CD8-positive, alpha-beta memory T cell (primary cell): ENCODE measurements at places on chromosomes 4 and X.

DNA sequence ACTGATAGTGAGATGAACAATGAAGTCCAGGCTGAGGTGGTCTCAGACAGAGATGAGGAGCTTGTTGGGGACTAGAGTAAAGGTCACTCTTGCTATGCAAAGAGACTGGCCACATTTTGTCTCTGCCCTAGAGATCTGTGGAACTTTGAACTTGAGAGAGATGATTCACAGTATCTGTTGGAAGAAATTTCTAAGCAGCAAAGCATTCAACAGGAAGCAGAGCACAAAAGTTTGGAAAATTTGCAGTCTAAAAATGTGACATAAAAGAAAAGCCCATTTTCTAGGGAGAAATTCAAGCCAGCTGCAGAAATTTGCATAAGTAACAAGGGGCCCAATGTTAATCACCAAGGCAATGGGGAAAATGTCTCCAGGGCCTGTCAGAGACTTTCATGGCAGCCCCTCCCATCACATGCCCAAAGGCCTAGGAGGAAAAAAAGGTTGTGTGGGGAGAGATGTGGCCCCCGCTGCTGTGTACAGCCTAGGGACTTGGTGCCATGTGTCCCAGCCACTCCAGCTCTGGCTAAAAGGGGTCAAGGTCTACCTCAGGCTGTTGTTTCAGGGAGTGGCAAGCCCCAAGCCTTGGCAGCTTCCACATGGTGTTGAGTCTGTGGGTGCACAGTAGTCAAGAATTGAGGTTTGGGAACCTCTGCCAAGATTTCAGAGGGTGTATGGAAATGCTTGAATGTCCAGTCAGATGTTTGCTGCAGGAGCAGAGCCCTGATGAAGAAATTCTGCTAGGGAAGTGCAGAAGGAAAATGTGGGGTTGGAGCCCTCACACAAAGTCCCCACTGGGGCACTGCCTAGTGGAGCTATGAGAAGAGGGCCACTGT is 262.8 kb downstream of the DKK2 start:
- DNase-seq = no peak

DNA sequence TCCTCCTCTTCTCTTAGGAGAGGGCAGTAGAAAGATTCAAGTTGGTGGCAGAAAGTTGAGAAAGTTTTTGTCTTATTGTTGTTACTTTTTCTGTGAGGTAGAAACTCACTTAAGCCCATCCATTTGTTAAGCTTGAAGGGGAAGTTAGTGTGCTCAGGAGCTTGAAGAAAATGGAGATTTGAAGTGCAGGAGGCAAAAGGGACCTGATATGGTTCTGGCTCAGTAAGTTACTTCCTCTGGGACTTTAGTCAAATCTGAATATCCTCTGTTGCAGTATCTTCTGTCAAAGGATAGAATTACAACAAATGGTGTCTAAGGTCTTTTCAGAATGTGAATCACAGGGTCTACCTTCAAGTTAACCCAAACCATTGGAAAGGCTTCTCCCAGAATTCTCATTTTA is 46.2 kb downstream of the CXCL13 start:
- no peak for DNase-seq

DNA sequence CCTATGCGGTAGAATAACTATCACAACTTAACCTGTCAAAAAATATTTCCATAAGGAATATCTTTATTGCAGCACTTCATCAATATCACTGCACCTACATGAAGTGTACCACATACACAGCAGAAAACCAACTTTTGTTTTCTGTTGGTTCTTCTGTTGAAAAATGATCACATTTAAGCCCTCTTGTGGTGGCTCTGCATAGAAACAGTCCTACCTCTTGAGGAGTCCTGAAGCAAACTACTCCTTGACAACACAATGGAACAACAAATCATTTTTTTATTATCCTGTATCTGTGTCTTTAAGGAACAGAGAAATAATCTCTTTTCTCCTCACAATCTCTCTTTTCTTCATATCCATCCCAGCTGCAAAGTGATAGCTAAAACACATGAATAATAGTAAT is 39.8 kb upstream of the ATOH1 start:
- no peak for DNase-seq

GRCh38 chr4:139753686-139754085 is 88.1 kb downstream of the MGST2 start:
- DNase-seq = no peak

DNA sequence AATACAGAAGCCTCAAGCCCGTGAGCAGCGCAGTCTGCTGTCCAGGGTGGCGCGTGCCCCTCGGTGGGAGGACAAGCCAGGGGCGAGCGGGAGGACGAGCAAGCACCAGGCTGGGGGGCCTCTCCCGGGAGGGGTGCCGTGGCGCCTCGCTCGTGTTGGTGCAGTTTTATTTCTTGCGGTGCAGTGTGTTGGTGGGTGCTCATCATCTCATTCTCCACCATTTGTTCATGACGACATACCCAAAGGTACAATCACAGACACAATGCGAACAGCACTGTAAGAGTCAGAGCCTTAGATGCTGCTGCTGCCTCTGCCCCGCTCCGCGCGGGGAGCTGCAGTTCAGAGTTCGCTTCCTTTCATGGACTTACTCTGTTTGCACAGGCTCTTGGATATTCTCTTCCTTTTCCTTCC is 30.3 kb downstream of the RGS12 start:
- DNase-seq = no peak

GRCh38 chr4:72864898-72865297 is 204.6 kb downstream of the COX18 start:
- no peak for DNase-seq

DNA sequence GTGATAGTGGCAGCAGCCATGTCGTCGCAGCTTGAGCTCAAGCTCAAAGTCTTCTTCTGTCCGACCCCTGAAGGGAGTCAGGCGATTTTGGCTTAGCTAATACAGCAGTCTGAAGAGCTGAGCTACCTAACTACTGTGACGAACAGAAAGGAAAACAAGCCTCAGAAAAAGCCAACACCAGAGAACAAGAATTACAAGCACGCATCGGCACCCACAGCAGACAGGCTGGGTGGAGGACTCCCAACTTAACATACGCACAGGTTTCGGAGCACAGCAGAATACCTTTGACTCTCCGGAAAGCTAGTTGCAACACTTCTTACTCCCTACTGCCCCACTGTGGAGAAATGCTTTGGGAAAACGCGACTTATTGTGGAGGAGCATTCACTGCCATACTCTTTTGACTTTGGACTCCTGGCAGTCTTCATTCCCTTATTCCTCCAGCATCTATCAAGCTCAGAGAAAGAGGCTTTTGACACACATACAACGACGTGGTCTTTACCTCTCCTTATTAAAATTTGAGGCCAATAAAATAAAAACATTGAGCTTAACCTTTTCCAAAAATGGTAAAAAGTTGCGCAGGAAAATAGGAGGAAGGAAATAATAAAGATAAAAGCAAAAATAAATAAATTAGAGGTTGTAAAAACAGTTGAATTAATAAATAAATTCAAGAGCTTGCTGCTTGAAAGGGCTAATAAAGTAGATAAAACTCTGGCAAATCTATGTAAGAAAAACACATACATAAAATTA is 41.3 kb upstream of the GPC3 start:
- DNase-seq = no peak

DNA sequence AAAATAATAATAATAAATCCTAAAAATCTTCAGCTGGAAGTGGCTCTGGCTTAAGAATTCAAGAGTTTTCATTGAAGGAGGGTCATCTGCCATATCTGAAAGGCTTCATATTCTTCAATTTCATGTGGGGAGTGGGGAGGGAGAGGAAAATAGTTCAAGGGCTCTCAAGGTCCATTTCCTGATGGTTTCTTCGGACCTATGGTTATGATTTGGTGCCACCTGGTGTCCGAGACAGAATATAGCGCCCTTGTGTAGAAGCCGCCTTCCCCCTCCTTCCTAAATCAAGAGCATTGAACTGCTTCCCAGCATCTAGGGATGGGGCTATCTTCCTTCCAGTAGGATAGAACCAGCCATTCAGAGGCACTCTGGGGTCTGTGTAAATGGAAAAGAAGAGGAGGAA is 34.3 kb downstream of the NLGN3 start:
- peak; percentile 21 for DNase-seq

GRCh38 chrX:1185561-1185960 is 26.9 kb downstream of the CRLF2 start:
- DNase-seq = no peak

DNA sequence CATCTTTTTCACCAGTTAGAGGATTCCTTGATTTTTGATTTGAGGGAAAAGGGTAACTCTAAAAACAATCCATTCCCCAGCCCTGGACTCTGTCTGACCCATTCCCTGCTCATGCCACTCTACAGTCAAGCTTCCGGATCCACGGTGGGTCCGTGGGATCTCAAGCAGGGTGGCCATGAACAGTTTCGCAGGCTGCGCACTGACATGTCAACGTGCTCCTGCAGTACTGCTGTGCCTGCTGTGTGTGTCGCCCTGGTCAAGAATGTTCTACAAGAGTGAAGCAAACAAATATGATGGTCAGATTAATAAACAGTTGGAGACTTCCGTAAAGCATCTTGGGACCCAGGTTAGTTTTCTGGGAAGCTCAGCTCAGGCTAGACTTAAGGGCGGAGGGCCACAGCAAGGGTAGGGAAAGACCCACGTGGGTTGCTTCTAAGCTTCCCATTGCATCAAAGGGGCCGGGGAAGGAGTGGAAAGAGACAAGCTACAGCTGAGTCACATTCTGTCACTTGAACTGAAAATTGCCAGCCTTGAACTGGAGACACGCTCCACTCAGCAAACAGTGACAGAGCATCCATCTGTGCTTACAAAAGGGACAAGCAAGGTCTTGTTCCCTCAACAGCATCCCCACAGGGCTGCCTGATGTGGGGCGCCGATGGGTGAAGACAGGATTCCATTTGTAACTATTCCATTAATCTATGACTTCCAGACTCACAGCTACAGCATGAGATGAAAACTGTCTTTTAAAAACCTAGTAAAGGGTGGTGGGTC is 81.8 kb downstream of the MTMR1 start:
- no peak for DNase-seq

DNA sequence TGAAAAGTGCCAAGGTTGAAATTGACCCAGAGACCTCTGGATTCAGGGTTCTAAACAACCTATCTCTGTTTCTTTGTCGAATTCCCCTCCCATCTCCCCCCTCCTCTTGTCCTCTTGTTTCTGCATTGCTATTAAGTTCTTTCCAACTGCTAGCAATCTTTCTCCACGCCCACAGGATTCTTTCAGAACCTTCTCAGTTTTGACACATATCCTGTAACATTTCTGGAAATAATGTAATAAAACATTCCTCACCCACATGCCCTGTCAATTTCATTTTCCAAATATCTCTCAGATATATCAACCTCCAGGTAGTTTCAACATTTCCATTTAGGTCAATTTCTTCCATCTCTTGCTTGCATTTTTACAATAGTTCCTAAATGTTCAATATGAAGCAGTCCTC is 1105.9 kb downstream of the ARAP2 start:
- DNase-seq = no peak

DNA sequence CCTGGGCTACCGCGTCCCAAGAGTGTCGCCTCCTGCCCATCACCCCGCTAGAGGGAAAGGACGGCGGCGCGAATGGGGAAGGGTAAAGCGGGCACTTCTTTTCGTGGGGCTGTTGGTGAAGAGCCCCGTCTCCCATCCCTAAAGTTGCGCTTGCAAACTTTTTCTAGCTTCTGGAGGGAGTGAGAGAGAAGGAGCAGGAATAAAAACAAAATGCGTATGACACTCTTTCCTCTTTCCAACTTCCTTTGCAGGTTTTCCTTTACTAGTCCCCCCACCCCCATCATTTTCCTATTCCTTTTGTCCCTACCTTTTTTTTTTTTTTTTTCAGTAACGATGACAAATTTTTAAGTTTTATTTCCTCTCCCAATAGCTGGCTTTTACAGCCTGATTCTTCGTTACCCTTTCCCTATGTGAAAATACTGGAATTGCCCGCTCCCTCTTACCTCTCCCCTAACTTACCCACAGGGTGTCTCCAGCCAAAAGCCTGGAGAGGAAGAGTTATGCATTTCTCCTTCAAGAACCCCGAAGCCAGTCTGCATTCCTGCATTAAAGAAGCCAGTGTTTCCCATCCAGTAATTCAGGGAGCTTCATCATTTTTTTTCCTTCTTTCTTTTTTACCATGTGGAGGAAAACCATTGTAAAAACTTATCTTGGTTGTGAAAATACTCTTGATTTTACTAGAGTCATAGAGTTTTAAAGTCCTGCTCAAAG is 613 bp upstream of the ARSJ start:
- DNase-seq = no peak

GRCh38 chr4:124306352-124306751 is 406.2 kb downstream of the ANKRD50 start:
- DNase-seq = no peak

GRCh38 chrX:39112143-39112542 is 310.9 kb downstream of the MID1IP1 start:
- DNase-seq = no peak

DNA sequence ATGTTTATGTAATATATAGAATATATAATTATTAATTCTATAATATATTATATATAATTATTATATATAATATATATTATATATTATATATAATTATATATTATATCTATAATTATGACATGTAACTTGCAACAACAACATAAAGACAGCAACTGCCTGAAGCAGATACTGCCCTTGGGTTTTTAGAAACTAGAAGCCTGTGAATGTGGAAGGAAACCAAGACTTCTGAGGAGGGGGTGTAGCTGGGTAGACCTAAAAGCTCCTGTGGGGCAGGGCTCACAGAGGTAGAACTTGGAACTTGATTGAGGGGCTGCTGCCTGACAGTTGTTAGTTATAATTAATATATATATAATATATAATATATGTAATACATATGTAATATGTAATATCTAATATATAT is 167.2 kb upstream of the SLIT2 start:
- DNase-seq = no peak

- DNase-seq = no peak
These were observed 4.0 kb upstream of the TMEM156 start for GRCh38 chr4:39036172-39036571.

DNA sequence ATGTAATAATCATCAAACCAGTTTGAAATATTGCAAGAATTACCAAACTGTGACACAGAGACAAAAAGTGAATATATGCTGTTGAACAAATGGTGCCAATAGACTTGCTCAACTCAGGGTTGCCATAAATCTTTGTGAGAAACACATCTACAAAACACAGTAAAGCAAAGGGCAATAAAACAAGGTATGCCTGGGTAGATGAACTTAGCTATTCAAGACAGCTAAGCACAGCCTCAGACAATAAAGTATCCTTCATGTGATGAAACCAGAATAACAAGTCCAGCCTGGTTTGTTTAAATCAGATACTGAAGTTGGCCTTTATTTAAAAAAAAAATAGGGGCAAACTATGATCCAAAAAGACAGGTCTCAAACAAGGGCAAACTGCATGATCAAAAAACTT is 19.2 kb downstream of the LAMTOR3 start:
- no peak for DNase-seq

DNA sequence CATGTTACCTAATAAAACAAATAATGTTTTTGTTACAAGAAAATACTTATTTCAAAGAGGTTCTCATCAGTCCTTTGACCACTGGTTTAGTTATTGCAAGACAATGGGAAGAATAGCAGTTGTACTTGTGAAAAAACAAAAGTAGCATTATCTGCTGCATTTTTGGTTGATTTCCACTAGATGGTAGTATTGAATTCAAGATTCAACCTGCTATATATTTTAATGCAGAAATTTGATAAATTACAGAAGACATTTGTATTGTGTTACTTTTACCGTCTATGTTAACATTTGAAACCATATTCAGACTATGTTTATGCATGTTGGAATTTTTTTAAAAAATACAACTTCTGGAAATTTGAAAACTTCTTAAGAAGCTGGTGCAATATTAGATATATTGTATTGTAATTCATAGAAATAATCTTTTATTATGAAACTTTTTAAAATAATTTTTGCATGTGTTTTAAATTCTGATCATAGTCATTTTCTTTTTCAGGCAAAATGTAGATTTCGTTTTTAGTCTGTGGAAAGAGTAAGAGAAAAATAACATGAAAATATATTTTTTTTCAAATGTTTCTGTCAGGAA is 56.4 kb downstream of the SPCS3 start:
- no peak for DNase-seq
